ENCODE measurements at places on chromosomes 16 and 17.

DNA sequence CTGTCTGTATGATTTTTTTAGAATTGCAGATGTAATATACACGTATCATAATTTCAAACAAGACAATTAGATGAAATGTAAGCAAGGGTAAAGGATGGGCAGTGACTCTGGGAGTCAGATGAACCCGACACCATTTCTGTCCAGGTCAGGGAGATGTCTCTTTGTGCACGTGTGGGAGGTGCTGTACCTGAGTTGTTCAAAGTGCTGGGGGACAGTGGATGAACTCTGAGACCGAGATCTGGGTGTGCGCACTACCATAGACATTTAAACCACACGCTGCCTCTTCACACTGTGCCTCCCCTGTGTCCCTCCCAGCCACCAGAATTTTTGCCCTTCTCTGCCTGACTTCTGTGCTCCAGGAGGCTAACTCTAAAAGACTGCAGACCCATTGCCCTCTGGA lies 5.9 kb upstream of the RGS9 start:
- no peak for DNase-seq

GRCh38 chr17:13560935-13561334 lies 40.8 kb downstream of the HS3ST3A1 start:
- DNase-seq: no peak

- peak; percentile 85 for DNase-seq
Observed at GRCh38 chr16:2919511-2920255, 8.0 kb downstream of the FLYWCH1 start.

DNA sequence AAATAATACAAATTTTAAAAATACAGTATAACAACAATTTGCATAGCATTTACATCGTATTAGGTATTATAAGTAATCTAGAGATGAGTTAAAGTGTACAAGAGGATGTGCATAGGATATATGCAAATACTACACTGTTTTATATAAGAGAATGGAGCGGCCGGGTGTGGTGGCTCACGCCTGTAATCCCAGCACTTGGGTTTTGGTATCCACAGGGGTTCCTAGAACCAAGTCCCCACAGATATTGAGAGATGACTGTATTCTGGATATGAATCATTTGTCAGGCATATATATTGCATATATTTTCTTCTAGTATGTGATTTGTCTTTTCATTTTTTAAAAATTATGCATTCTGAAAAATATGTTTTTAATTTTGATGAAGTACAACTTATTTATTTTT lies 77.5 kb upstream of the MSI2 start:
- no peak for DNase-seq

- no peak for DNase-seq
Observed at GRCh38 chr17:52064791-52065211, 93.7 kb downstream of the CA10 start.

DNA sequence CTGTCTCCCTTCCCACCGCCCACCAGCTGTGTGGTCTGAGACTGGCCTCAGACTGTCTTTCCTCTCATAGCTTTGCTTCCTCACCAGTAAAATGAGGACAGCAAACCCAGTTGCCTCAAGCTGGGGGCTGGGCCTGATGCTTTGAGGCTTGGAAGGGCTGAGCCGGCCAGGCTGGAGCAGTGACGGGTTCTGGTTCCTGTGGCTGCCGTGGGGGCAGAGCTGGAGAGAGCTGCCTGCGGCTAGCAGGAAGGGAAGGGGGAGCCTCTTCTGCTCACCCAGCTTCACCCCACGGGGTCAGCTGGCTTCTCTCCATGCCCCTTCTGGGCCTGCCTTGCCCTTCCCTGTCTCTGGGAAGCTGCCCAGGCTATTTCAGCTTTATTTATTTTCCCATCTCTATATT lies 23.7 kb downstream of the LASP1 start:
- DNase-seq: no peak

DNA sequence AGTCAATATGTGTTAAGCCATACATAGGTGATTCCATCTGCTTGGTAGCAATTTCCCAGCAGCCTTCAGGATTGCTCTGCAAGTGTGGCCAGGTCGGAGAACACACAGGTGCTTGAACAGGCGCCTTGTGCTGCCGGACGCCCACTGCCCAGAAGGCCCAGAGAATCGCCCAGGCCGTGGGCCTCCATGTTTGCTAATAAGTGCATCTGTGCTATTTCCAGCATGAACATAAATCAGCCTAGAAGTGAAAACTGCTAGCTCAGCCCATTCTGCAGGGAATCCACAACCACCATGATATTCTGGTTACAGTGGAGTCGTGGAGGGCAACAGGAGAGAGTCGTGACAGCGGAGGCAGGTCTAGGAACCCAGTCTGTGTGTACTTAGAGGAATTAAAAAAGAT lies 78.1 kb downstream of the ZFHX3 start:
- no peak for DNase-seq

DNA sequence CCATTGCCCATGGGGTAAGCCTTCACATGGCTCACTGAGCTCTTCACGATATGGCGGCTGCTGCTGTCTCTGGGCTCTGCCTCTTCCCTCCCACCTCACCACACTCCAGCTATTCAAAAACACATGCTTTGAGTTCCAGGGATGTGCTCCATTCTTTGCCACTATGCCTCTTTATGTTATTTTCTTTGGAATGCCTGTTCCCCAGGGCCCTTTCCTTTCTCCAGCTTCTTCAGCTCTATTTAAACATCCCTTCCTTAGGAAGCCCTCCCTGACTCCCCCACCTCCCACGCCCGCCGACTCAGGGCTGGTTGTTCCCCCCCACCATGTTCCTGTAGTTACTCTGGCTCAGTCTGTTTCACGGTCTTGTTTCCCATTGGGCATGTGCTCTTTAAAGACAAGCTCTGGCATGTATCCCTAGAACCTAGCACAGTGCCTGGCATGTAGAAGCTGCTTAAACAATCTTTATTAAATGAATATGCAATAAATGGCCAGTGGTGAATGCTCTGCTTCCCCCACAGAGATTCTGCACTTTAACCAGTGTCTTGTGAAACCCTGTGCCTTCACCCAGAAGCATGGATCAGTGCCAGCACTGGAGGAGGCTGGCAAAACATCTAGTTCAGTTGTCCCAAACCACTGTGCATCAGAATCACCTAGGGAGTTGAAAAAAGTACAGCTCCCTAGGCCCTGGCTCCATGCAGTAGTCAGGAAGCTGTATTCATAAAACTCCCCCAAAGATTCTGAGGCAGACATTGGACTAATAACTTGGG lies 6.9 kb downstream of the MYCBPAP start:
- DNase-seq: no peak

GRCh38 chr17:56718515-56718914 lies 115.2 kb downstream of the C17orf67 start:
- no peak for DNase-seq

- DNase-seq: no peak
Observed at GRCh38 chr16:1485847-1486496, 2.8 kb downstream of the PTX4 start.

DNA sequence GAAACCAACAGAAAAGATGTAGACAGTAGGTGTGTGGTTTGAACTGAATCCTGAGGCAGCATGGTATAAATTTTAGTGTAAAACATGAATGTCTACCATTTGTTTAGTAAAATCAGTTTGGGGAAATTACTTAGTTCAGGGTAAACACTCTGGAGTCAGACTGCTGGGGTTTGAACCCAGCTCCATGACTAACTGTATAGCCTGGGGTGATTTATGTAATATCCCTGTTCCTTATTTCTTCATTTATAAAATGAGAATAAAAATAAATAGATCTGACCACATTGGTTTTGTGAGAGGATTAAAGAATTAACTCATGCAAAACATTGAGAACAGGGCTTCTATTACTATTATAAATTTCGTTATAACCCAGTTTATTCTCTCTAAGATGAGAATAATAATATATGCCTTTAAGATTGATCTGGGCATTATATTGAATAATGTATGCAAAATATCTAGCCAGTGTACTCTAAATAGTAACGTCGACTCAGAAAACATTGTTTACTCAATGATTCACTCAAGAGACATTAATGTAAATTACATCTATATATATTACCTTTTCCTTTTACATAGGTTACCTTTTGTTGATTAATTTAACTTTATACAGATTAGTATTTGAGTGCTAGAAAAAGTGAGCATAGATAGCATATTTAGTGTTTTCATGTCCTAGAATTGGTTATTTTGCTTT lies 120.6 kb upstream of the KCNJ16 start:
- no peak for DNase-seq

- DNase-seq: no peak
Observed at GRCh38 chr17:61461586-61461966, 9.4 kb downstream of the TBX4 start.

DNA sequence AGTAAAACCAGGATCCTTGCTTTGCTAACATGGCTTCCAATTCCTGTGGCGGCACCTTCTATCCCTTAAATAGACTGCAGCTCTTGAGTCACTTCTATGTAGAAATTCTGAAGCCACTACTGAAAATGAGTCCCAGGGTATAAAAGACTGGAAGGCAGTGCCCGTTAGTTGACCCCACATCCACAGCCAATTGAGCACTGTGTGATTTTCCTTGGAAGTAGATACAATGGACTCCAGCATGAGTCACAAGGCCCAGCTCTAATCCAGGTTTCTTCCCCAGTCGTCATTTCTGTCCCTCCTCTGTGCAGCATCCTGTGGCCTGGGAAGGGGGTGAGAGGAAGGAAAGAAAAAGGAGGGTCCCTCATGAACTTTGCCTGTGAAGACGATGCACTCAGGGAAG lies 69.5 kb downstream of the HLF start:
- DNase-seq: no peak
